ENCODE measurements at places on chromosomes 11 and 22.

GRCh38 chr11:13278609-13279486, 1.3 kb downstream of the BMAL1 start:
- H3K27ac ChIP-seq = no peak overlapping the region
- DNase-seq = no peak
- H3K27me3 ChIP-seq = no peaks in the 10 kb centered on the region
- H3K4me1 ChIP-seq = no peaks in the 10 kb centered on the region
- H3K36me3 ChIP-seq = no peaks in the 10 kb centered on the region

DNA sequence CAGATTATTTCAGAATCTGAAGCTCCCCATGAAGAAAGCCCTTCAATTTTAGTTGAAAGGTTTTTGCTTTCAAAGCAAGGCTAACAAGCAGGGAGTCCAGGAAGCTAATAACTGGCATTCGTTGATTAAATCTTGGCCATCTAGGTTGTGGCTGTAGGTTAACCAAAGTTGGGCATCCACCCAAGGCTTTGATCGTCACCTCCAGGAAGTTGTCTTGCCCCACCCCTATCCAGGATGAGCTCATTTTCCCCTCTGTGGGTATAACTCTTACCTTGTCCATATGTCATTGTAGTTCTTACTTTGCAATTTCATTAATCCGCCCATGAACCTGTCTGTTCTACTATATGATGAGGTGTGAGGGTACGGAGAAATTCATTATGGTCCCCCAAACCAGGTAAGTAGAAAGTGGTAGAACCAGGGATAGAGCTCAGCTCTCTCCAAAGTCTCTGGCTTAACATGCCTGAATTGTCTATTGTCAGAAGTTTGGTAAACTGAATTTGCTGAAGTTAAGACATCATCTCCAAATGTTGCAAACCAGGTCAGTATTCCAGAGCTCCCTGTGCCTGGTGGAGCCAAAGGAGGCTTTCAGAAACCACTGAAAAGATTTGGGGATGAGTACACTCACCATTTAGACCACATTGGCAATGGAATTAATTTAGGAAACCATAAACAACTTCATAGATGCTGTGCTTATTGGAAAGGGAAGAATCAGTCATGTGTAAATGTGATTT, 97.1 kb downstream of the CD44 start:
- H3K4me1 ChIP-seq = no peaks in the 10 kb centered on the region
- no peaks in the 10 kb centered on the region for H3K36me3 ChIP-seq
- H3K27me3 ChIP-seq = no peaks in the 10 kb centered on the region

DNA sequence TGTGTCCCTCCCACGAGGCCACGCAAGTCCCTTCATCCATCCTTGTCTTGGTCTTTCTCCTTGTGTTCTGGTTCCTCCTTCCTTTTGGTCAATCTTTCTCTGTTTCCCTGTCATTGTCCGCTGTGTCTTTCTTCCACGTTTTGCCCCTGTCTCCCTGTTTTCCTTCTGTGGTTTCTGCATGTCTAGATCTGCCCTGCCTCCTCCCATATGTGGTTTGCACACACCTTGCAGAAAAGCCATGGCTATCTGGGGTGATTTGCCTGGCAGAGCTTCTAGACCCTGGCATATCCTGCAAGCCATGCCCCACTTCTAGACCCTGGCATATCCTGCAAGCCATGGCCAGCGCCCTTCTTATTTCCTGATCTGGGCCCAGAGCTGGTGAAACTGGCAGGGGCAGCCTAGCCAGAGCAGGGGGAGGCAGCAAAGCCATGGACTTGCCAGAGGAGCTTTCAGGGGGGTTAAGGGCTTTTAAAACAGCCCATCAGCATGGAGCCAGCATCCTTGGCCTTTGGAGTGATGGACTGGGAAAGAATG, 131.6 kb upstream of the NECTIN1 start:
- DNase-seq = peak; percentile 40
- H3K27me3 ChIP-seq = no peaks in the 10 kb centered on the region
- H3K4me1 ChIP-seq = no peaks in the 10 kb centered on the region
- no peak overlapping the region for H3K27ac ChIP-seq
- H3K36me3 ChIP-seq = no peaks in the 10 kb centered on the region

DNA sequence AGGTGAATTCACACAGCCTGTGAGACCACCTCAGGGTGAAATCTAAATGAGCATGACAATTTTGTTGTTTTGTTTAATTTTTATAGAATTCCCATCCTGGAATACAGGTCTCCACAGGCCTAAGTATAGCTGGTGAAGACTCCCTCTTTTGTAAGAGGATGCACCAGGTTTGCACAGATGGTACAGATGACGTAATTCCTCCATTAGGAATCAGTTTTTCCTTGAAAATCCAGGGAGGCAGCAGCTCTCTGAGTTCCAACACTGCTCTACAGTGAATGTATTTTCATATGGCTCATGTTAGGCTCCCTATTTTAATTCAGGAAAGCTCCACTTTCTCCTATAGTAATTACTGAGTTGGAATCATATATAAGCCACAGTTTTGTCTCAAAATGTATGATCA, 47.2 kb downstream of the USP28 start:
- H3K27me3 ChIP-seq = no peaks in the 10 kb centered on the region
- no peaks in the 10 kb centered on the region for H3K4me1 ChIP-seq
- H3K4me3 ChIP-seq = no peak overlapping the region
- DNase-seq = no peak

GRCh38 chr22:37808294-37808657, 542 bp downstream of the GCAT start:
- peaks cover 4% of the 10 kb centered on the region for H3K4me1 ChIP-seq
- H3K27me3 ChIP-seq = no peaks in the 10 kb centered on the region
- peak overlapping the region; percentile 30 for H3K4me3 ChIP-seq
- no peaks in the 10 kb centered on the region for H3K36me3 ChIP-seq

GRCh38 chr11:72308226-72309073, 64.5 kb upstream of the PHOX2A start:
- H3K36me3 ChIP-seq = no peaks in the 10 kb centered on the region
- no peaks in the 10 kb centered on the region for H3K27me3 ChIP-seq
- H3K4me1 ChIP-seq = no peaks in the 10 kb centered on the region
- no peak for DNase-seq
- H3K27ac ChIP-seq = no peak overlapping the region
- no peak overlapping the region for H3K4me3 ChIP-seq

DNA sequence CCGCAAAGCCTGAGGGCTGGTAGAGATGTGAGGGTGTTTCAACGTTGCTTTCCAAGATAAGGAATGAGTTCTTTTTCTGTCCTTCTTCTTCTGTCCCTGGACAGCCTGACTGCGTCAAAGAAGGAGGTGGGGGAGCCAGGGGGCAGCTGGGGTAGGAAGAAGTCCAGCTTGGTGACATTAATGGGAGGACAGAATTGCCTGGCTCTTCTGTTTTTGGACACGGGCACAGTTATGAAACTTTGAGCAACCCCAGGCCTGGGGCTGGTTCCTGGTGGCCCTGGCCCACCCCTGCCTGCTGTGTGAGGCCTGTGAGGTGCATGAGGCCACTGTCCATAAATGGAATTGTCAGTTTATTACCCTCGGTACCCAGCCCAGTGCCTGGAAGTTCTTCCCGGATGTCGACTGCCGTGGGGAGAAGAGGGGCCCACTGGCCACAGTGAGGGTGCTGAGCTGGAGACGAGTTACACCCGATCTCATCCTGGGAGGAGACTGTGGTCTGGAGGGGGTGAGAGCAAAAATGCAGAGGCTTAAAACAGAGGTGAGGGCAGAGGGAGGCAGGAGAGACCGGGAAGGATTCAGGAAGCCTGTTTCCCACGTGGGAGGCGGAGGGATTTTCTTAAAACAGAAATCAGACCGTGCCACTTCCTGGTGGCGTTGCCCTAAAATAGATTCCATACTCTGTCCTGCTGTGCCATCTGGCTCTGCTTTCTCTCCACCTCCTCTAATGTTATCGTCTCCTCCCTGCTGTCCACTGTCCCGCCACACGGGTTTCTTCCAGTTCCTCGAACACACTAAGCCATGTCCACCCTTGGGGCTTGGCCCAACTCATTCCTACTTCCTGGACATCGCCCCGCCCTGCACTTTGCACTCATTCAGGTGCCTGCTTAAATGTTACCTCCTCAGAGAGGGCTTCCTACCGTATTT, 59.7 kb upstream of the RASD2 start:
- H3K4me1 ChIP-seq = no peaks in the 10 kb centered on the region
- no peak overlapping the region for H3K4me3 ChIP-seq
- no peaks in the 10 kb centered on the region for H3K36me3 ChIP-seq
- no peak overlapping the region for H3K27ac ChIP-seq
- H3K27me3 ChIP-seq = no peaks in the 10 kb centered on the region

DNA sequence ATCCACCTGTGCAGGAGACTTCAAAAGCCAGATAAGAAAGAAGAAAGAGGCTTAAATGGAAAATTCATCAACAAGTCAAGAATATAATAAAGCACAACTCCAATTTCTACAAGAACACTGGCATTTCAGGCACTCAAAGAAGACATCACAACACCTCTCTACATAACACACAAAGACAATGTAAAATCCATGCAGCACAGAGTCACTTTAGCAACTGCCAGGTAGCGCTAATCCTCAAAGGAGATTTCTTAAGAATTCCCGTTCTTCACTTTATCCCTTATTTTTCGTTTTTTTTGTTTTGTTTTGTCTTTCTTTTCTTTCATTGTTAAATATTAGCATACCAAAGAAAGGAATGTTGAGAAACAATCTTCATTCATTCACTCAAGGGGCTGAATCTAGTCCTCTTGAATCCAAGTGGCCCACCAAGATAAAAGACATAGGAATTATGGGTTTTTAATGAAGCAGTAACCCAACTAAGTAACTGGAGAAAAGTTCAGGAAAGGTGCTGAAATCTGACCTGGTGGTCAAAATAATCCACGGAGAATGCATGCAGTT, 95.0 kb downstream of the CADM1 start:
- H3K27me3 ChIP-seq = no peaks in the 10 kb centered on the region
- no peak for DNase-seq
- H3K4me1 ChIP-seq = peaks cover 12% of the 10 kb centered on the region
- no peaks in the 10 kb centered on the region for H3K36me3 ChIP-seq

DNA sequence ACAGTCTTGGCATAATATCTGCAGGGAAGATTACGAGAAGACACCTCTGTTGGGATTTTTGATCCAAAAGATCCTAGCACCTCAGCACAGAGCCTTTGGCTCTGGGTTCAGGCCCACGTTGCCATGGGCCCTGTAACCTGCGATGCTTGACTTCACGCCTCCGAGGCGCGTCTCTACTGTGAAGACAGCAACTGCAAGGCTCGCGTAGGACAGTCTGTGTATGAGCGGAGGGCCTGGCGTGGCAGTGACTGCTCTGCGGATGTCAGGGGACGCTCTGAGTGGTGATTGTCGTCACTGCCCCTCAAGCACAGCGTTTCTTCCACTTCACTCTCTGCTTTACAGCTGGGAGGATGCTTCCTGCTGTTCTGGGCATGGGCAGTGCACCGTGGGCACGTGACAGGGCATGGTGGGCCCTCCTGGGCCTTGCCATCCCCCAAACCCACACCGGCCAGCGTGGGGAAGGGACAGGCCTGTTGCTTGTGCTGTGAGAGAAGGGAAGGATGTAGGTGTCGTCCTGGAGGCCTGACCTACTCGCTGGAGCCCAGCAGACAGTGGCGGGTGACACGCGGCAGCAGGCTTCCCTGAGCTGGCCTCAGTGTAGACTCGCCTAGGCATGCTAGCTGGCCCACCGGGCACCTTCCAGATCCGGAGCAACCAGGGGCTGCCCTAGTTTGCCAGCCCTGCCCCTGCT, 26.5 kb downstream of the GLB1L2 start:
- no peaks in the 10 kb centered on the region for H3K4me1 ChIP-seq
- no peaks in the 10 kb centered on the region for H3K27me3 ChIP-seq
- DNase-seq = no peak

DNA sequence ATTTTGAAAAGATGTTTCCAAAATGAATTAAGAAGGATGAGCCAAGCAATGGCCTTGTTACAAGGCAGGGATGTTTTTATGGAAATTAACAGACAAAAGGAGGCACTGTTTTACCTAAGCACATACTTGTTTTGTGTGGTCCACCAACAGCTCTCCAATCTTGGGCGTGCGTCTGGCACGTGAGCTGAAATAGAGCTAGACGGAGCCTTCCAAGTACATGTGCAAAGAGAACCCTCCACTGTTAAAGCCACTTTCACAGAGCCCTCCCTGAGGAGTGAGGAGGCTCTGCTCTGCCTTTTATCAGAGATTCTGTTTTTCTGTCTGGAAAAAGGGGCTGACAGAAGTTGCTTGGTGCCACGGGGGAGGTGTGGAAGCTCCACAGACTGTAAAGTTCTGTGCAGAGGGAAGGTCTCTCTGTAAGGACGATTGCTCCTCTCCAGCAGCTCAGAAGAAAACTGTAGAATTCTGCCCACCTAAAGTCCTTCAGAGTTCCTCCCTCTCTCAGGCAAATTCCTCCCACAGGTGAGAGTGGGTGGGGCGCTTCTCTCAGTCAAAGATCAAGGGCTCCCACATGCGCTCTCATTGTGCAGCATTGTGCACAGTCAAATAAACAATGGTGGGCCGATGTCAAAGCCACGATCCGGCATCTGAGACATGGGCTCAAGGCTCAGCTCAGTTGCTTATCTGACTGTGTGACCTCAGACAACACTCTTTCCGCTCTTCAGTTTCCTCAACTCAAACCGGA, 92.6 kb upstream of the CSNK2A3 start:
- no peak for DNase-seq
- no peaks in the 10 kb centered on the region for H3K36me3 ChIP-seq
- peaks cover 3% of the 10 kb centered on the region for H3K4me1 ChIP-seq
- H3K4me3 ChIP-seq = no peak overlapping the region
- H3K27me3 ChIP-seq = no peaks in the 10 kb centered on the region

DNA sequence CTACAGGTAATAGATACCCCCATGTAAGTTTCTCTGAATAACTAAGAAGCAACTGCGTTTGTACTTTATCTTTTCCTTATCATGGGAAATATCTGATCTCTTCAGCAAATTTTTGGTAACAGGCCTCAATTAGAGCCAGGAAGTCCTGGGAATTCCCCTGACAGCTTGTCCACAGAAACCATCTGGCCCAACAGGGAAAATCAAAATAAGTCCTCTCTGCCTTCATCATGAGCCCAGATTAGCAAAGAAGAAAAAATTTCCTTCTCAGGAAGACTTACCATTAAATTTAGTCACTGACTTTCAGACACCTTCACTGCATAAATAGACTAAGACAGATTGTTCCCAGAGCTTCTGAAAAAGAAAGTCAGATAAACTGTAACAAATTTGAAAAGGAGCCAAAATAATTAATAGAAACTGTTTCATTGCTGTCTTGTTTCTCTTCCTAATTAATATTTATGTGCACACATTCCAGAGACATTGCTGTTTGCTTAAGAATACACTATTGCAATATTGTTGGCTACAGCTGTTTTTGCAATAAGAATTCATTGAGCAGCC, 278.1 kb upstream of the FAT3 start:
- no peak overlapping the region for H3K27ac ChIP-seq
- H3K4me1 ChIP-seq = peaks cover 1% of the 10 kb centered on the region
- no peak overlapping the region for H3K4me3 ChIP-seq

Measured in aorta (tissue), 5 donors.